ENCODE measurements at places on chromosomes 13 and 19.

- no peak for DNase-seq
Observed at GRCh38 chr13:74751739-74752138, 617.5 kb upstream of the KLF12 start.

DNA sequence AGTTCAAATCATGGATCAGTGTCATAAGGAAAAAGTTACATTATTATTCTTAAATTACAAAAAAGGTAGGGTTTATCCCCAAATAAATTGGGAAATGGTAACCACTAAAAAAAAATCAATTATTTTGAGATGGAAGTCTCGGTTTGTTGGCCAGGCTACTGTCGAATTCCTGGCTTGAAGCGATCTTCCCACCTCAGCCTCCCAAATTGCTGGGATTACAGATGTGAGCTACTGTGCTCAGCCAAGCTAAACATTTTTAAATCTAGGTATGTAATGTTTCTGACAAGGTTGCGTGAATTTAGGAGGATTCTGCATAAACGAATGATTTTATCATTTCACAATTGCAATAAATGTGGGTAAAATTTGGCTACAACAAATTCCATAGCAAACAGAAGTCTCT, 2.0 kb downstream of the NAA16 start:
- no peak for DNase-seq

DNA sequence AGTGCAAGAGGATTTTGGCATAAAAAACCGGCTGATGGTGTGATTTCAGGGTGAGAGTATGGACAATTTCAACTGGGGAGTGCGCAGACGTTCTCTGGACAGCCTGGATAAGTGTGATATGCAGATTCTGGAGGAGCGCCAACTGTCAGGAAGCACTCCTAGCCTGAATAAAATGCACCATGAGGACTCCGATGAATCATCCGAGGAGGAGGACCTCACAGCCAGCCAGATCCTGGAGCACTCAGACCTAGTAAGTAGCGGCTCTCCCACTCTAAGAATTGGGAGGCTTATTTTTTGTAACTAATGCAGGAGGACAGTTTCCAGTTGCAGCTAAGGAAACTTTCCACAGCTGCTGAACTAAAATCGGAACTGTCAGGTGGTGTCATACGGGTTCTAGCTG, 53.6 kb downstream of the ZAR1L start:
- DNase-seq, result no peak

GRCh38 chr13:91813253-91813652, 414.8 kb downstream of the GPC5 start:
- no peak for DNase-seq

DNA sequence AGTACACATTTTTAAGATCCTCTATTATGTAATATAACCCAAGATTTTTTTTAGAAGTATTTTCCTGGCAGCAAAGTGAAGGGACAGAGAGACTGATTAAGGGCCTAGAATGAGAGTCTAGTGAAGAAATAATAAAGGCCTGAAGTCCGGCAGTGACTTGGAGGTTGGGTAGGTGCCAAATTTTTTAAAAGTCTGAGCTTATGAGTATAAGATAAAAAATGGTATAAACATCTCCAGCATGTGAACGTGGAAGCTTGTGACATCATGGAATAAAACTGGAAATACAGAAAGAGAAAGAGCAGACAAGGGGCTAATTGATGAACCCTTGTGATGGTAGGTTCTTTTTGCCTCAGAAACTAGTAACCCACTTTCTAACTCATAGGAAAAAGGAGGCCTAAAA, 174.6 kb downstream of the SUCLA2 start:
- no peak for DNase-seq

DNA sequence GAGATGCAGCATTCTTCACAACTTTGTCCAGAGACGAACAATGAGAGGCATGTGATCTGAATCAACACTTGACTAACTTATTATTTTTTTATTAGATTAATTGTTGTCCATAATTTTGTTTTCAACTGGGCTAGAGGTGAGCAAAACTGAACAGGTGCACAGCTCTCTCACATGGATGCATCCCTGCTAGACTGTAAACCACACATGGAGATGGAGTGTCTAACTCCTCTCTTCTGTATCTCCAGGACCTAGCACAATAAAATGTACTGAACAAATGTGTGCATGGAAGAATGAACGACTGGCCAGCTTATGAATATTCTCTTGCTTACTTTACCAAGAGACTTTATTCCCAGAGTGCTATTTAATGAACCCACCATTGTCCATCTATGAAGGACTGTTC, 627.7 kb downstream of the LIG4 start:
- DNase-seq, result no peak

GRCh38 chr19:34995551-34995950, 4.6 kb upstream of the GRAMD1A start:
- DNase-seq, result no peak

DNA sequence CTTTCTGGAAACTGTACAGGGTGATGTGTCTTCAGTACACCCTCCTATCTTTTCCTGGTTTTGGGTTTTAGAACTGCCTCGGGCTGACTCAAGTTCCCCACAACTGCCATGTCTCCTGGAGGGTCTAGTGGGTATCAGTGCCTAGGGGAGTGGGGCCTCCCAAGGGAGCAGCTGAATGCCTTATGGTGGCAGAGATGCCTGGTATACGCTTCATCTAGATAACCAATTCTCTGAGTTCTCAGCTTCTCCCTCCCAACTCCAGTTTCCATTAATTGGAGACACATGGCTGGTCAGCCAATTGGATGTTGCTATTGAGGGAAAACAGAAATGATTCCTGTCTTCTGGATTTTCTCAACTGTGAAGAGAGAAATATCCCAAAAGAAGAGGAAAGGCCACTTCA, 12.8 kb downstream of the ZNF439 start:
- no peak for DNase-seq

- DNase-seq, result no peak
Observed at GRCh38 chr13:92126399-92126798, 728.0 kb downstream of the GPC5 start.

DNA sequence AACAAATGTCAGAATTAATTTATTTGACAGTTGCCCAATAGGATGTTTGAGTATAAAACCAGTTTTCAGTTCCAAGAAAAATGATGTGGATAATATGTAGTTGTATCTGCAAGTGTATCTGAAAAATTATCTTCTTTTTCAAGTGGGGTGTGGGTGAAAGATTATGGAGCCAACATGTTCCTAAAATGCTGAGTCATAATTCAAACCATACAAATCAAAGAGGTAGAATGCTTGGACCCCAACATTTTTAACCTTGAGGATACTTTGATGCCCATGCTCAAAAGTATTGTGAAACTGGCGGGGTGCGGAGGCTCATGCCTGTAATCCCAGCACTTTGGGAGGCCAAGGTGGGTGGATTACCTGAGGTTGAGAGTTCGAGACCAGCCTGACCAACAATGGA, 54.0 kb upstream of the ZNF724 start:
- no peak for DNase-seq

DNA sequence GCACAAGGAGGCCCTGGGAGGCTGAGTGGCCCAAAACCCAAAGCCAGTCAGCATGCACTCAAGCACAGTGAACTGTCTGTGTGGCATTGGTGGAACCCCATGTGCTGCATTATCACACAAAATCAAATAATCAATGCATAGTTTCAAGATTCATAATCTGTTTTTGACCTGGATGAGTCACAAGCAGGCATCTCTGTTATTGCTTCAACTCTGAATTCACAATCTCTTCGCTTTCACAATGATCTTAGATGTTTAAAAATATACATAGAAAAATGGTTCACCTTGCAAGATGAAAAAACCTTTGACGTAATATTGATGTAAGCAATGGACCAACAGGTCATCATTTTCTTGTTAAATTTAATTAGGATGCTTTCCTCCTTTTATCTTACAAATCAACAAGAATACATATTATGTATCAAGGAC, 455.4 kb downstream of the IRS2 start:
- no peak for DNase-seq

DNA sequence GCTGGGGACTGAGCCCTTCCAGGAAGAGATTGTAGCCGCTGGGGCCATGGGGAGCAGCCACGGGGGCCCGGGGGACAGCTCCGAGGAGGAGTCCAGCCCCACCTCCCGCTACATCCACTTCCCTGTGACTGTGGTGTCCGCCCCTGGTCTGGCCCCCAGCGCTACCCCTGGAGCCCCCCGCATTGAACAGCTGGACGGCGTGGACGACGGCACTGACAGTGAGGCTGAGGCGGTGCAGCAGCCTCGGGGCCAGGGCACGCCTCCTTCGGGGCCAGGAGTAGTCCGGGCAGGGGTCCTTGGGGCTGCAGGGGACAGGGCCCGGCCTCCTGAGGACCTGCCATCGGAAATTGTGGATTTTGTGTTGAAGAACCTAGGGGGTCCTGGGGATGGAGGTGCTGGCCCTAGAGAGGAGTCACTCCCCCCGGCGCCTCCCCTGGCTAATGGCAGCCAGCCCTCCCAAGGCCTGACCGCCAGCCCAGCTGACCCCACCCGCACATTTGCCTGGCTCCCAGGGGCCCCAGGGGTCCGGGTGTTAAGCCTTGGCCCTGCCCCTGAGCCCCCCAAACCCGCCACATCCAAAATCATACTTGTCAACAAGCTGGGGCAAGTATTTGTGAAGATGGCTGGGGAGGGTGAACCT, 9.6 kb downstream of the IGFLR1 start:
- no peak for DNase-seq

GRCh38 chr19:2428321-2428690, 920 bp upstream of the TIMM13 start:
- no peak for DNase-seq

DNA sequence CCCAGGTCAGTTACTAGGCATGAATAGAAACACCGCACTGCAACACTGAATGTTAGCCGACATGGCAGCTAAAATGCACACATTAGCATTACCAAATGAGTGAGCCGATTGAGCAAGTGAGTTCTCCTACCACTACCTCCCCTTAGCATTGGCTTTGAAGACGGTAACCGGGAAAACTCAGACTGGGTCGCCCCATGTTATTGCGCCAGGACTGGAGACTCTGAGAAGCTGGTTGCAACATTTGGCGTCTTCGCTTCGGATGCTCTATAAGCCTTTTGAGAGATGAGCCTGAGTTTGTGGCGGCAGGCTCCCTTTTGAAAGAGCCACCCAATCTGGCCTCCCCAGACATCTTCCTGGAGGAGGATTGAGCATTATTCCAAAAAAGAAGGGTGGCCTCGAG, 68.5 kb upstream of the POMP start:
- no peak for DNase-seq

GRCh38 chr13:101289764-101290163, 126.5 kb downstream of the NALCN start:
- DNase-seq, result peak; percentile 2

- DNase-seq, result no peak
Observed at GRCh38 chr13:32316501-32316900, 1.2 kb downstream of the BRCA2 start.

DNA sequence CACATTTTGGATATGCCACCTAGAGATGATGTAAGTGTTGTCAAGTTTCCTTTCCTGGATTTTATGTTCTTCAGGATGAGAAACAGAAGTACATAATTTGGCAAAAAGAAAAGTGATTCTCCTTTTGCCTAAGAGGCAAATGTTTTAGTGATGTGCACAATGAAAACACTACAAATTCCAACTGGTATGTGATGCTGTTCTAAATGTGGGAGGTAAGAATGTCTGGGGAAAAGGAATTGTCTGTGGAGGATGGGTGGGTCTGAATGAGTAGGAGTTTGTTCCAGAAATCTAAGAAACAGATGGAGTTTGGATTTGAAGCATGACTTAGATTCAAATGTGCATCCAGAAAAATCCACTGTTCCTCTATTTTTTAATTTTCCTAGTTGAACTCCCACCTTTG, 473.6 kb upstream of the SPRY2 start:
- DNase-seq, result no peak

DNA sequence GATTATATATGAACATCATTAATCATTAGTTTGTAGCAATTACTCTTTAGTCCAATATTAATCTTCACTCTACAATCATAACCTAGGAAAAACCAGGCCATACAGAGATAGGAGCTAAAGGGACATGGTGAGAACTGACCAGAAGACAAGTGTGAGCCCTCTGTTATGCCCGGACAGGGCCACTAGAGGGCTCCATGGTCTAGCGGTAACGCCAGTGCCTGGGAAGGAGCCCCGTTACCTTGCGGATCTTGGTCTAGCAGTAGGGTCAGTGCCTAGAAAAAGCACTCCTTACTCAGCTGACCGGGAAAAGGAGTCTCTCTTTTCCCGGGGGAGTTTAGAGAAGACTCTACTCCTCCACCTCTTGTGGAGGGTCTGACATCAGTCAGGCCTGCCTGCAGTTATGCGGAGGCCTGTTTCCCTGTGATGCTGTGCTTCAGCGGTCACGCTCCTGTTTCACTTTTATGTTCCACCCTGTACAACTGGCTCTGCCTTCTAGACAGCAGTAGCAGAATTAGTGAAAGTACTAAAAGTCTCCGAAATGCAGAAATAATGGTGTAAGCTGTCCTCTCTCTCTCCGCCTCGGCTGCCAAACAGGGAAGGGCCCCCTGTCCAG, 13.8 kb downstream of the OR7D4 start:
- DNase-seq, result peak; percentile 35

DNA sequence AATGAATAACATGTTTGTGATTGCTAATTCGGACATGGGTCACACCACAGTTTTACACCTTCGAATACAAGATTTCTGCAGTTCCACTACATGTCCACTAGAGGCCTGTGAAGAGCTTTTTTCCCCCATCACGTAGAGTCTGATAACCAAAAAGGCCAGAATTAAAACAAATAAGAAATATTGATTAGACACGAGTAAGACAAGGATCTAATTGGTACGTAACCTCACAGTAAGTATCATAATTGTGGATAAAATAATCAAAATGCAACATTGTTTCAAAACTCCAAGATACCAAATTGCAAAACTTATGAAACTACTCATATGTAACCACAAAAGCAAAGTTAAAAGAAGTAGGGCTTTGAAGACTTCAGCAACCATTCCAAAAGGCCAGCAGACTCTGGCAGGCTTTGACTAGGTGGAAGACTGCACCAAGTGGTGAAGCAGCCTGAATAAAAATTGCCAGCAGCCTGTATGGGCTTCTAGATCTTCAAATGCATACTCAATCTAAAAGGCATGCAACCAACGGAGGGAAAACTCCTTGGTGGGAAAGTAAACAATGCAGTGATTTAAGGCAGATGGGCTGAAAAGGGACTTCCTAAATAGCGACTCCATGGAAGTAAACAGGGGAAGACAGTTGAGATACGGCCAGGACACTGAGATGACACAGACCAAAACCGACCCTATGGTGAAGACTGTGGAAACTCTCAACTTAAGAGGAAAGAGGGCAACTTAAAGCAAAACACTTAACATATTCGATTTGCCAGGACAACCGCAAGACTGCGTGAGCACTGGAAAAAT, 56.7 kb downstream of the STARD13 start:
- DNase-seq, result peak; percentile 22

DNA sequence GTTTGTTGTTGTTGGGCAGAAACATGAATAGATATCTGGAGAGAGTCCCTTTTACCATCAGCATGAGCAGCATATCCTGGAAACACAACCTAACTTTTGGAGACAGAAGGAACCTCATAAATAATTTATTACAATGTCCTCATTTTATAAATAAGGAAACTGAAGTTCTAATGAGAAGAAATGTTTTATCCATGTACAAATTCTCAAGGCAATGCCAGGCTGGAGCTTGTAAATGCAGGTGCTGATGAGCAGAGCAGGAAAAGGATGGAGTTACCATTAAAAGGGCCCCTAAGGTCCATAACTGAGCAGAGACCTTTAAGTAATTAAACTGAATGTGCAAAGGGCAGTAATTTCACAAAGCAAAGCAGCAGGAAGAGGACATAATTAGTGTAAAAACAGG, 17.3 kb downstream of the LCP1 start:
- DNase-seq, result no peak

GRCh38 chr13:111337741-111338140, 17.3 kb downstream of the TEX29 start:
- DNase-seq, result no peak

All from central memory CD4-positive, alpha-beta T cell (primary cell).